ENCODE measurements at places on chromosomes 5 and 9.

GRCh38 chr9:131480258-131480657, 22.5 kb upstream of the POMT1 start:
- no peak for DNase-seq

DNA sequence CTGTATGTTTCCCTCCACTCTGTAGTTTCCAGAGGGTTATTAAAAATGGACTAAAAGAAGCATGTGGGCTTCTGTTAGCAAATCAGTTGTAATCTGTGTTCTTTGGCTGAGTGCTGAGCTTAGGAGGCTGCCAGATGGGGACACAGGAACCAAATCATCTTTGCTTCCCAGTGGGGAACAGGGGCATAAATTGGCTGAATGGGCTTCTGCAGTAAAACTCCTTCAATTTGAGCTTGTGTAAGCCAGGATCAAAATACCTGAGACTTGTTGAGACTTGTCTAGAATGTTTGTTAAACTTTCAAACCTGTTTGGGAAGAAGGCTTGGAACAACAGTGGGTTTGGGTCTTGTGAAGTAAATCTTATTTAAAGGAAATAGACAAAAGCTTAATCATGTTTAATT, 32.2 kb upstream of the TNFAIP8 start:
- DNase-seq = no peak

GRCh38 chr9:18857334-18857733, 175.7 kb downstream of the SAXO1 start:
- DNase-seq = no peak

- no peak for DNase-seq
These were observed 104.5 kb upstream of the ICE1 start for GRCh38 chr5:5317976-5318375.

GRCh38 chr5:163586531-163586956, 81.1 kb downstream of the MAT2B start:
- DNase-seq = no peak

GRCh38 chr9:34982361-34982760, 7.2 kb upstream of the DNAJB5 start:
- no peak for DNase-seq

GRCh38 chr5:145499483-145499882, 335.7 kb downstream of the PRELID2 start:
- no peak for DNase-seq

DNA sequence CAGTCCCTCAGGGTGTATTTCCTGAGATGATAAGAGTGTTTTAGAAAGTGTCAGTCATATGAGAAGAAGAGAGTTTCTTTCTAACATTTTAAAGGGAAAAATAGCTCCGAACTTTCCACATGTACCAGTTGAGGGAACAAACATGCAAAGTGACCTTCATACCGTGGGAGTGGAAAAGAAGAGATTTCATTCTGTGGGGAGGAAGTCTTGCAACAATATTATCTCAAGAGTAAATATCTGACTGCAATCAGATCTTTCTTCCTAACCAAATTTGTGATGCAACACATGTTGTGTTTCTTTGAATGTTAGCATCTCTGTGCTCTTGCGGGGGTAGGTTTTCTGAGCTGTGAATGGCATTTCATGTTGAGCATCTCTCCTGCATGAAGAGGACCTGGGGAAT, 30.6 kb downstream of the ANKRD55 start:
- no peak for DNase-seq

DNA sequence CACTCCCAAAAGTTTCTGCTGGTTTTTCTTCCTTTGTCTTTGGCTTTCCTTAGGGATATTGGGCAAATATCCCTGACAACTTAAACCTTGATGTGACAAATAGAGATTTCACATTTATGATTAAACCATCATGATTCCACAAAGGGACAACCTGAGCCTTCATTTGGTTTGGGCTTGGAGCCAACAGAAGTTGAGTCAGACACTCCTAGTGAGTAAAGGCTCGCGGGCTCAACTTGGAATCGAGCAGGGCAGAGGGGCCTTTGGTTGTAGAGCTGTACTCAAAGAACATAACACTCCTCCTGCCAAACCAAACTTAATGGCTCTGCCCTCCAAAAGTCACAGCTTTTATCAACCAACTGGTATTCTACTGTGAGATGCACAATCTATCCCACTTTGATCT, 290.2 kb upstream of the MAP3K1 start:
- DNase-seq = no peak

- DNase-seq = no peak
These were observed 59.4 kb upstream of the PTPN3 start for GRCh38 chr9:109557481-109557880.

- no peak for DNase-seq
These were observed 1819.8 kb upstream of the C9orf72 start for GRCh38 chr9:29393064-29393463.

DNA sequence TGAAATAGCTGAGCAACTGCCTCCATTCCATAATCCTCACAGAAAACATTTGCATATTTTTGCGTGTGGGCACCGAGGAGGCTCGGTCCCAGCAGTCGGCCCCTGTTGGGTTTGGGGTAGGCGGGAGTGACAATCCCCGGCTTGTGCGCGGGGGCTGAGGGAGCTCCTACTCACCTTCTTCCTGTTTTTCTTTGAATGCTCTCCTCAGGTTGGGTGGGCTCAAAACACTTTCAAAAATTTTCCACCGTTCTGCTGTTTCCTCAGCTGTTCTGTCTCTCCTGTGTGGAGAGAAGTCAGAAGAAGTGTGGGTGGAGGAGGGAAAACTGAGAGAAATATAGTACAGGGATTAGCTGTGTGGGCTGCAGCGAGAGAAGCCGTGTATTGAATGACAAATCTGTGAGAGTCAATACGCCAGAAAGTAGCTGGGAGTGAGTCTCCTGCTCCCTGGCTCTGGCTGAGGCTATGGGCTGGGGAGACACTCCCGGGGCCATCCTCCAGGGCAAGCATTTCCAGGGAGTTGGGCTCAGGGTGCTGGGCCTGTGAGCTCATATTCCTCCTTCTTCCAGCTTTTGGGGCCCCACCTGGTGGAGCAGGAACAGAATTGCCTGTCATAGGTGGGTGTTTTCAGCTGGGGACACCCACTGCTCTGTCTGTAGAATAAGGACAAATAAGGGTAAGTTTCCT, 84.7 kb downstream of the CMYA5 start:
- DNase-seq = no peak

- DNase-seq = no peak
These were observed 34.1 kb upstream of the C5orf47 start for GRCh38 chr5:173954671-173955521.

DNA sequence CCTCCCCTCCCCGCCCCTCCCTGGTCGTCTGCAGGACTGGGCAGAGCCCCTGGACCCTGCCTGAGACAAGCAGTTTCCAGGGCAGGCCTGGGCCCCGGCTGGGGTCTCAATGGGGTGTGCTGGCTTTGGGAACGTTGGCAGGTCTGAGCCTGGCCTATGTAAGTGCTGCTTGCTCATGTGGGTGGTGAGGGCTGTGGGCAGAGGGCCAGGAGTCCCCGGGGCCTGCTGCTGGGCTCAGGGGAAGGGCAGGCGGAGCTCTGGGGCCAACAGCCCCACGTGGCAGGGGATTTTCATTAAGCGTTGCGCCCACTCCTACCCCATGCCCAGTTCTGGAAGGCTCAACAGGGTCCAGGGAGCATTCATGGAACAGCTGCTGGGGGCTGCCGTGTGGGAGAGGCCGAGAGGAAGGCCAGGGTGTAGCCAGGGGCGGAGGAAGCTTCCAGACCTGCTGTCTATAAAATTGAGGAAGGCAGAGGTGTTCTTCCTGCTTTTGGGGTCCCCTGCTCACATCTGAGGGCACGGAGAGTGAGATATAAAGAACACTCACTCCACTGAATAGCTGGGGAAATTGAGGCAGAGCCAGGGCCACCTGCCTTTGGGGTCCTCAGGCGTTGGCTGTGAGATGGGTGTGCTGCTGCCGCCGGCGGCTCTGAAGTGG, 32.5 kb downstream of the RXRA start:
- no peak for DNase-seq

DNA sequence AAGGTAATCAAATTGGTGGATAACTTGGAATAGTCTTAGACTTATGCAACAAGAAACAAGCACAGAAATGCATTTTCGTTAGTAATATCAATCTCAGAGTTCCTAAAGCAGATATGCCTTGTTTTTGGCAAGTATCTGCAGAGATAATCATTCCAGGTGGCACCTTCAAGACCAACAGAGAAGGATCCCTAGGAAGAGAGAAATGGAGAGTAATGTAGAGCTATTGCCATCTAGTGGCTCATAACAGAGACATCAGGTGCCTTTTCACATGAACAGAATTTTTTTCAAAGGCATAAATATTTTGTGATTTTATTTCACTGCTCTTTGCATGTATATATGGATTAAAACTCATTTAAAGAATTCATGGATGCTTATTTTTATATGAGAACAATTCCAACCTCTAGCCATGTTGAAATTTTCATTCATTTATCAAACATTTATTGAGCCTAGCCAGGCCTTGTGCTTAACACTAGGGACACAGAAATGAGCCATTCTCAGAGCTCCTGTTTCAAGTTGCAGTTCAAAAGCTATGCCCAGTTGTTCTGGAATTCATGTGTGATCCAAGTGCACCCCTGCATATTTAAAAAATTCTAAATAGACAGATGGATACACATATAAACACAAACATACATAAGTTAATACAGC, 117.5 kb upstream of the OR13F1 start:
- DNase-seq = no peak

DNA sequence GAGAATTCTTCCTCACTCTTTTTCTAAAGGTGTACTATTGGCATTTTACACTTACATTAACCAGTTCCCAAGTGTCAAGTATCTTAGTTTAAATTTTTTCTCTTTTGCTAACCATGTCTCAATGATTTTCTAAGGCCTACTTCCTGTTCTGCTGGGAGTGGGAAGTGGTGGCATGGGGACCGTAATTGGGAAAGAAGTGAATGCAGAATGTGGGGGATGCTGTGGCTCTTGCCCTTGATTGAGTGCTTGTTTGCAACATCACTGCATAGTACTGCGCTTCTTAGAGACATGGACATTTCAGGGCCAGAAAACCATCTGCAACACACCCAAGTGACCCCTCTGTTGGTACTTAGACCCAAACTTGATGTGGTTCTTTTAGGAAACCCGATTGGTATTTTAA, 32.8 kb downstream of the MRRF start:
- DNase-seq = no peak

- DNase-seq = no peak
These were observed 72.7 kb upstream of the RANBP3L start for GRCh38 chr5:36374266-36374862.

DNA sequence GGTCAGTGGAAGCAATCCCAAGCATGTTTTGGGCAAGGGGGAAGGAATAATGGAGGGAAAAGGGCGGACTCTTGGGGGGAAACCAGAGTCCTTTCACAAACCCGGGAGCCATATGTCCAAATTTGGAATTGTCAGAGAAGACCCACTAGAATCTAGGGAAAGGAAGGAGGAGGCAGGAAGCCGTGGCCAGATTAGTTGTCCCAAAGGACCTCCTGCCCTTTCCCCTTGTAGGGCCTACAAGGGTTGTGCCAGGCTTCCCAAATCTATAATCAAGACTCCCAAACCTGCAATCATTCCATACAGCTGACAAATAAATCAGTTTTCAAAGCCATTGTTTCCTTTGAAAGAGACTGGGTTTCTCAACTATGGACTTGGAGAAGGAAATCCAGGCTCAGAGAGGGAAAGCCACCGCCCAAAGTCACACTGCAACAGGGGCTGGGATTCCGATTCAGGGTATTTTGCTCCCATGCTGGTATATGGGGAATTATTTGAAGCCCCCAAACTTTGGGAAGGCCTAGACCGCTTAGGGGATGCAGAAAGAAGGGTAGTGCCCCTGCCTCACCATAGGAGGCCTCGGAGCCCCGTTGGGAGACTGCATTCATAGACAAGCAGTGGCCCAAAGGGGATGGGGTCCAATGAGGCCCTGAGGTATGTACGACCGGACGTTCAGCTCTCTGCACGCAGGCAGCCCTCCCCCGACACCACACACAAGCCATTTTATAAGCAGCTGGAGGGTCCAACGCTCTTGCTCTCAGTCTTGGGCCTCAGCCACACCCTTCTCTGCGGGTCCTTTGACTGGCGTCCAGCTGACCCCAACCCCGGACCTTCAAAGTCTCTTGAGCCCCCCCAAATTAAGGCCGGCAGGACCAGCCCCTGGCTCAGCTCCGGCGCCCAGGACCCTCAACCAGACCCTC, 815 bp downstream of the ANXA6 start:
- no peak for DNase-seq

DNA sequence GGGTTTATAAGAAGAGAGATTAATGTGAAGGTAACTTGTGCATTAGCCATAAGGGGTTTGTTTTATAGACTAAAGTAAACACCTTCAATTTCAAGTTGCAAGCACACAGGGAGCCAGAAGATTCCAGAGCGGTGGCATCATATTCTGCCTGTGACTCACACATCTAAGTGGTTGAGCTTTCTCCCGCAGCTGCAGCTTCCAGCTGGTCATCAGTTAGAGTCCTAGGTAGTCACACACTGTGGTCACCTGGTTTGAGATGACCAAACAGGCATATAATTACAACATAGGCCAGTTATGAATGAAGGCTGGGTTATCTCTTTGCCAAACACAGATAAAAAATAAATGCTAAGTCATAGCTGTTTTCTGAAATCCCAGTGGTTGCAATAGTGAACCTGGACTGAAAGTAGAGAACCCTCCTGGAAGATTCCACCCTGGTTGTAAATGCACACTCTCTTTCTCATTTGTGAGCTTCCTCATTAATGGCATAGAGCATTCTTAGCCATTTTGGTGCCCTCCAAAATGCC, 171.3 kb downstream of the GDNF start:
- DNase-seq = no peak

DNA sequence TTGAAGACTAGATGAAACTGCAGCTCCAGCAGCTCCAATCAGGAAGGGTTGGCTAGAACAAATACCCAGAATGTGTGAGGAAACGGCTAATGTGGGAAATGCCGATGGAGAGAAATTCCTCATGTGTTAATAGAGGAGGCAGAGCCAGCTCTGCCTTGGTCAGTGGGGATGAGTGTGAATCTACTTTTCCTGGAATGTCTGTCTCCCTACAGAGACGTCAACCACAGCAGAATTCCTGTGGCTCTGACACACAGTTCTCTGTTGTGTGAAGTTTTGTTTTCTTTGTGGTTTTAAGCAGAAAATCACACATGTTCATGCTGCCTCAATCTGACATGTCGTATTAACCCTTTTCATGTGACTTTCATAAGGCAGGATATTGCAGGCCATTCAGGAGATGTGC, 476.6 kb upstream of the WWC1 start:
- no peak for DNase-seq

GRCh38 chr9:124743686-124744348, 27.3 kb downstream of the NR6A1 start:
- no peak for DNase-seq

DNA sequence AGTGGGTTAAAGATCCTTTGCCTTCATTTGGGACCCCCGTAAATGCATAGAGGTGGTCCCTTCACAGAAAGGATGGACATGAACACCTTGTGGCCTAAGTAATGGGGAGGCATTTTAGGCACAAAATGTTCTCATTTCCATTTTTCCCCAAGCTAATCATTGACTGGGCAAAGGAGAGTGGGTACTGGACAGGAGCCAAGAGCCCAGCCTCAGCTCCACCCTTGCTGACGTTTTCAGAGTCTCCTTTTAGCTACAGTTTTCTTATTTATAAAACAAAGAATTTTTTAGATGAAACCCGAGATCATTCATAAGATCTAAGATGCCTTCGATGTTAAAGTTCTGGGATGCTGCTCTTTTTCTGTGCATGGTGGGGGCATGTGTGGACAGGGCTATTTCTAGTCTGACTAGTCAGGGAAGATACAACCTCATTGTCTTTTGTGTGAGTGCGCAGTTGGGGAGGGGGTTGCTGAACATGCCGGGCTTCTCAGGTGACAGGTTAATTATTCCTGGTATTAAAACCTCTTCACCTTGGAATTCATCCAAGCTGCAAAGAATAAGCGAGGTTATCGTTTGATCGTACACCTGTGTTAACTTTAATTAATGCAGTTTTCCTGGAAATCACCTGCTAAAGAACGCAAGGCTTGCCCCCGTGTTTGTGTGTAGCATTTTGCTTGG, 48.4 kb downstream of the ADAMTS16 start:
- no peak for DNase-seq
